ENCODE measurements at places on chromosomes 6 and 20.

DNA sequence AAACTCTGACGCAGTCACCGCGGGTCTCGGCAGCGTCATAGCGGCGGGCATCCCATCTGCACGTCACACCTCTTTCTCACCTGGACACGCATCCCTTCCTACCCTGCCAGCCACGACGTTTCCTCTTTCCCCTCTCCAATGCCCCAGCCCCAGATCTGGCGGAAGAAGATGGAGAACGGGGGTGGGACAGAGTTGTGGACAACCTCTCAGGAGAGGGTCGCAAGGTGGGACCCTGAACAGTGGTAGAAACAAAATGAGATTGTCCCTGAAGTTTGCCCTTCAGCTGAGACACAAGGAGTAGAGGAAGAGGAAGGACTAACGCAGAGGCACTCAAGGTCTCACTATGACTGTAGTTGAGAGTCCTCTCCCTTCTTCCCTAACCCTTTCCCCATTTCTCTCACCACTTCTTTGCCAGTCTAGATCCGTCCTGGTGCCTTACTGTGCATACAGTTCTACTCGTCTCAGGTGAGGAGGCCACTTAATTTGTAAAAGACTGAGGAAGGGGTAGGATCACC lies 562 bp downstream of the TRIM39 start:
- DNase-seq = no peak

- no peak for DNase-seq
Measured at GRCh38 chr6:7540595-7540994, 876 bp upstream of the DSP start.

GRCh38 chr6:28165563-28165962 lies 23.9 kb downstream of the ZKSCAN8 start:
- DNase-seq = no peak

GRCh38 chr20:49685809-49686208 lies 27.9 kb downstream of the B4GALT5 start:
- no peak for DNase-seq

GRCh38 chr6:99270826-99271225 lies 78.6 kb downstream of the FAXC start:
- DNase-seq = no peak

GRCh38 chr20:37071481-37071911 lies 24.3 kb downstream of the RBL1 start:
- DNase-seq = no peak

DNA sequence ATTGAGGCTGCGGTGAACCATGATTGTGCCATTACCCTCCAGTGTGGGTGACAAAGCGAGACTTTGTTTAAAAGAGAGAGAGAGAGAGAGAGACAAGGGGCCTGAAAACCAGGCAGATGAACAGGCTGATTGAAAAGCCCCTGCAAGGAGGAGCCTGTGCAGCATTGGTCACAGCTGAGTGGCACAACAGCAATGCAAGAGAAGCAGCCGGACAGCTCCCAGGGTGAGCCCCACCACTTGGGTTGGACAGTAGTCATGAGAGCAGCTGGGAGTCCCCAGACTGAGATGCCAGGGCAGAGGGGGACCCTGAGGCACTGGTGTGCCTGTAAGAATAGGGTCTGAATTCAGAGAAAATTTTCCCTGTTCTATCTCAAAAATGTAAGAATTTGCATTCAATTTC lies 10.2 kb downstream of the DNPH1 start:
- DNase-seq = no peak

- no peak for DNase-seq
Measured at GRCh38 chr20:34618676-34619075, 58.2 kb downstream of the PIGU start.

GRCh38 chr6:9896806-9897205 lies 518.1 kb downstream of the TFAP2A start:
- DNase-seq = no peak

DNA sequence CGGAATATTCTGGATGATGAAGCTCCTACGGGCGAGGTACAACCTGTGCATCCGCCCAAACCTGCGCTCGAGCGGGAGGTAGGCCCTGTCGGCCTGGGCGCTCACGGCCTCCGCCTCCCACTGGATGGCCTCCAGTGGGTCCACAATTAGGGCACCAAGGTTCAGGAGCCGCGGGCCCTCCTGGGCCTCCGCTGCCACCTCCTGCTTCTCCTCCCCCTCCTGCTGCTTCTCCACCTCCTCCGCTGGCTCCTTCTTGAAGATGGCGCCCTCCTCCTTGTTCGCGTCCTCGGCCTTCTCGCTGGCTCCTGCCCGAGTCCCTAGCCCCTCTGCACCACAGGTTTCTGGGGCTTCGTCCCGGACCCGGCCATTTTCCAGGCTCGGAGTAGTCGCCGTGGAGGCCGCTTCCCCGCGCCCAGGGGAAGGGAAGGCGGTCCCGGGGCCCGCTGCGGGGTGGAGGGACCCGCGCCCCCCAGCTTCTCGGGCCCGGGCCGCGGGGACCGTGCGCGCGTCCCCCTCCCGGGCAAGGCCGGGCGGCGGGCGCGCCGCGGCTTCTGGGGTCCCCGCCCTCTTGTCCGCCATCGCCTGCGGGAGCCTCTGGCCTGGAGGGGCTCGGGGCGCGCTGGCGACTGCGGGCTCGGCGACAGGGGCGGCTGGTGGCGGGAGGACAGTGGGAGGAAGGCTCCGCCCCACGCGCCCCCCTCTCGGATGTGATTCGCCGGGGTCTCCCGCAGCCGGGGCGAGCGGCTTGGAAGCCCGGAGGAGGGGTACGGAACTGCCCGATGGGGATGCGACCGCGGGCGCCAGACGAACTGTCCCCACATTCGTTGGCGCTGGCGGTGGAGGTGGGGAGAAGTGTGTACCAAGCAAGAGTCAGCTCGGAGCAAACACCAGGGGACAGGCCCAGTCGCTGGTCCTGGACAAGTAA lies 17.6 kb downstream of the PLAGL2 start:
- no peak for DNase-seq

DNA sequence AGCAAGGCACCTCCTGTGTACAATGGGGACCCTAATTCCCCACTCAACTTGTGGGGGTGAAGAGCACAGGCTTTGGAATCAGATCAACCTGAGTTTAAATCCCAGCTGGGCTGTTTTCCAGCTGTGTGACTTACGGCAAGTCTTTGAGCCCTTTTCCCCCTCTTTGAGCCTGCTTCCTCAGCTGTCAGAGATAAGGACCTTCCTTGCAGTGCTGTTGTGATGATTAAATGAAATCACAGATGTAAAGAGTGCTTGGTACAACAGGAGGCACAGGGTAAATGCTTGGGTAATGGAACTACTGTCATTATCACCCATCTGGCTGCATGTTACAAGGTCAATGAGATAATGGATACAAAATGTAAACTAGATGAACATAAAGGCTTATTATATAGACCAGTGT lies 3.2 kb downstream of the SNX21 start:
- no peak for DNase-seq

DNA sequence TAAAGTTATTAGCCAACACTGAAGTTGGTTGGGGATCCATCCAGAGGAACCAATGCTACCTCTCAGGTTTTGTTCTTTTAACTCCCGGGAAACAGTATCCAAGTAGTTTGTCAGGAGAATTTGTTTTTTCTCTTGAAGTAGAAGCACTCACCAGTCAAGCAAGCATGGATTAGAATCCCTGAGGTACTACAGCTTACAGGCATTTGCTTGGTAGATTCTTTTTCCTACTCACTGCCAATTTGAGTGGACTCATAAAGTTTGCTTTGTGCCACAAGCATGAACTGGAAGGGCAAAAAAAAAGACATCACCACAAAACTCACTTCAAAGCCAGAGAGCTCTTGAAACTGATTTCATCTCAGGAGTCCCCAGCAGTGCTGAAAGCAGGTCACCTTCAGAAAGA lies 167.4 kb downstream of the MBOAT1 start:
- no peak for DNase-seq

- no peak for DNase-seq
Measured at GRCh38 chr6:169865346-169866139, 114.1 kb downstream of the ERMARD start.

GRCh38 chr6:90256698-90257485 lies 39.8 kb downstream of the BACH2 start:
- DNase-seq = no peak

DNA sequence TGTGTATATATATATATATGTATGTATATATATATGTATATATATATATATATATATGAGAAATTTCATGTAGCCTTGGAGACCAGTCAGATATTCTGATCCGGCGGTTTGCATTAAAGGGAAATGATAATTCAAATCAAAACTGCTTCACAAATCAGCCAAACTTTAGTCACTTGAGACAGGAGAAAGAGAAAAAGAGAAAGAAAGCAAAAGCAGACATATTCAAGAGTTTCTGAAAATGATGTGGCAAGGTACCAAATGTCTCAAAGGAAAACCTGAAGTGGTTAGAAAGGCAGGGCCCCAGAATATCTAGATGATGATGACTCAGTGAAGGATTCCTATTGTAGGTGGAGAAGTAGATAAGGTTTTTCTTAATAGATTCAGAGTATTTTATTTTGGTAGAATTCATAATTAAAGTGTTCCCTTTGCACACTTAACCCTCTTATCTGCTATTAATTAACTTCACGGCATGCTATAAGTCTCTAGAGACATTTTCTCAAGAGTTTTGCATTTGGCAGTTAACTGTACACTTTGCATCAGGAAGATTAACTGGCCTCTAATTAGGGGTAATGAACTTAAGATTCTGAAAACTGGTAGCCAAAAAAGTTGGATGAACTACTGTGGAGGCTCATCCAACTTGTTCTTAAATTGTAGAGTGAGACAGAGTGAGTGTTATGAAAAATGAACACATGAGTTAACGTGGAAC lies 50.1 kb upstream of the ASF1A start:
- DNase-seq = no peak

DNA sequence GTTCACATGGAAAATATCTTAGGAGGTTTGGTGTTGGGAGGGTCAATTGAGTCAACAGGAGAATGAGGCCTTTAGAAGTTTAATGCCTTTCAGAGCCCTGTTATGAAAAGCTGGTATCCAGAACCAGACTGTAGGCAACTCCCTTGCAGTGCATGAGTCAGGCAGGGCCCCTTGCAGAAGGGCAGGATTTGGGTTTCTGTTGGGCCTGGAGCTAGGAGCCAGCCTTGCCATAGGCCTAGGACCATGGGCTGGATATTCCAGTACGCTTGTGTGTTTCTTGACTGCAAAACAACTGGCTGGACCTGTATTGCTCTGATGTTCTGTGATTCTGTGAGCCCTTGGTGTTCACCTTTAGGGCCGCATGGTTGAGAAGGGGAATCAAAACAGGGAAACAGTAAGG lies 350.9 kb upstream of the PRND start:
- no peak for DNase-seq

- DNase-seq = no peak
Measured at GRCh38 chr6:83849610-83850009, 3.5 kb upstream of the RIPPLY2 start.

DNA sequence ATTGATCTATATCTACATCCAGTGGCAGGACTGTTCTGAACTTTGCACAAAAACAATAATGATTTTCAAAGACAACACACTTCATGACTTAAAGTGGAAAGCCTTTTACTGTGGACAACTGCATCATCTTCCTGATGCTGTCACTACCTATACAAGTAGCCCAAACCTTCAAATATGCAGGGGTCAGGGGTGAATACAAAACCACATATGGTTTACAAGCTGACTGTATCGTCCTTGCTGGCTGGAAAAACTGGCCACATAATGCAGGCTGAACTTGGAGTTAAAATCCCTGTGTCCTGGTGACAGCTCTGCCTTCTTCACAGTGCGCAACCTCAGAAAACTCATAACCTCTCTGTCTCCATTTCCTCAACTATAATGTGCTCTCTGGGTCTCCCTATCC lies 128.9 kb downstream of the GMDS start:
- DNase-seq = no peak

DNA sequence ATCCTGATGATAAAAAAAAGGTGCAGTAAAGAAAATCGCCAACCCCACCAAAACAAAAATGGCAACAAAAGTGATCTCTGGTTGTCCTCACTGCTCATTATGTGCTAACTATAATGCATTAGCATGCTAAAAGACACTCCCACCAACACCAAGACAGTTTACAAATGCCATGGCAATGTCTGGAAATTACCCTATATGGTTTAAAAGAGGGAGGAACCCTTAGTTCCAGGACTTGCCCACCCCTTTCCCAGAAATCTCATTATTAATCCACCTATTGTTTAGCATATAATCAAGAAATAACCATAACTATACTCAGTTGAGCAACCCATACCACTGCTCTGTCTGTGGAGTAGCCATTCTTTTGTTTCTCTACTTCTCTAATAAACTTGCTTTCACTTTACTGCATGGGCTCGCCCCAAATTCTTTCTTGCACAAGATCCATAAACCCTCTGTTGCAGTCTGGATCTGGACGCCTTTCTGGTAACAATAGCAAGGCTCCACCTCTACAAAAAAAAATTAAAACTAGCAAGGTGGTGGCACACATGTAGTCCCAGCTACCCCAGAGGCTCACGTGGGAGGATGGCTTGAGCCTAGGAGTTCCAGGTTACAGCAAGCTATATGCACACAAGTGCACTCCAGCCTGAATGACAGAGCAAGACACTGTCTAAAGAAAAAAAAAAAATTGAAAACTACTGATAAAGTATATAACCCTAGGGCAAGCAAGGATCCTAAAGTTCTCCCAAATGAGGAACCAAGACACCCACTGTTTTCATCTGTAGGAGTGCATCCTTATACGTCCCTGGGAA lies 278.8 kb upstream of the JARID2 start:
- DNase-seq = no peak

DNA sequence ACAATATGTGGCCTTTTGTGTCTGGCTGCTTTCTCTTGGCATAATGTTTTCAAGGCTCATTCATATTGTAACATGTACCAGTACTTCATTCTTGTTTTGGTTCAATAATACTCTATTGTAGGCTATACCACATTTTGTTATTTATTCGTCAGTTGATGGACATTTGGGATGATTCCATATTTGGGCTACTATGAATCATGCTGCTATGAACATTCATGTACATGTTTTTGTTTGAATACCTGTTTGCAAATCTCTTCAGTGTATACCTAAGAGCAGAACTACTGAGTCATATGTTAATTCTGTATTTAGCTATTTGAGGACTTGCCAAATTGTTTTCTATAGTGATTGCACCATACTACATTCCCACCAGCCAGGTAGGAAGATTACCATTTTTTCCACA lies 259.9 kb downstream of the GMPR start:
- no peak for DNase-seq

- no peak for DNase-seq
Measured at GRCh38 chr20:40691566-40692239, 2.7 kb upstream of the MAFB start.
